ENCODE measurements at places on chromosomes 13 and 19.

GRCh38 chr13:48593536-48593935 lies 60.2 kb upstream of the CYSLTR2 start:
- no peak for DNase-seq

GRCh38 chr13:20901668-20902437 lies 693 bp downstream of the XPO4 start:
- peak; percentile 67 for DNase-seq

DNA sequence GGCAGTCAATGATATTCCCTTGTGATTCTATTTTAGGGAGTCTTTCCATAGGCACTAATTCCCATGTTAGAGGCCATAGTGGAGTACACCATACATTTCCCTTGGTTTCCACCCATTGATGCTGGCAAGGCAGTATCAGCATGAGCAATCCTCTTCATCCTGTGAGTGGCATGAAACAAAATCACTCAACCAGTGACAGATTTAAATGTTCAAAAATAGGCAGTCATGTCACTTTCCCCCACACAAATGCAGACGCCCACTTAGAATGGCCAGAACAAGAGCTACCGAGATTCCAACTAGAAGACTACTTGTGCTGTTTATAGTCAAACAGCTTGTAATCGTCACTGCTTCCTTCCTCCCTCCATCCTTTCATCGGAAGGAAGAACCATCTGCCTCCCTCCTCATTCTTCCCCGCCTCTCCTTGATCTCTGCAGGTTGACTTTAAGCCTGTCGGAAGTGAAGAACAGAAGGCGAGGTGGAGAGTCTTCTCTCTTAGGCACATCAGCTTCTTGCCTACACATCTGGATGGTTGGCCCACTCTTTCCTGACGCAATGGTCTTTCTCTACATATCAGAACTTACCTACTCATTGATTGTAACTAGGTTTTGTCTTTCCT lies 22.6 kb downstream of the RASL11A start:
- no peak for DNase-seq

DNA sequence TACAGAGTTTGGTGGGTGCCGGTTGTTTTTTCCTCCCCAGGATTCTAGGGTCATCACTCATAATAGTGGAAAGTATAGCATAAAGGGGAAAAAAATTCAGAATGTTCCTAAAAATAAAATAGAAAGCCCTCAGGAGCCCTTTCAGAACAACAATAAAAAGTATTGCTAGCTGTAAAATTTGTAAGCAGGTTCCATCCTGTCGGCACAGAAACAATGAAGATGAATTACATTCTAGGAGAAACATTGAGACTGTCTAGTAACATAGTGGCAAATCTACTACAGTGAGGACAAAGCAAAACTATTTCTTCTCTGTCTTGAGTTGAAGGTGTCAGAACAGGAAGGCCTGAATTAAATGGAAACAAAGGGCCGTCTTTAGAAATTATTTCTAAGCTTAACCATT lies 870.7 kb downstream of the PCDH9 start:
- DNase-seq: no peak

- no peak for DNase-seq
These were observed 76.7 kb upstream of the GPR183 start for GRCh38 chr13:99383946-99384345.

DNA sequence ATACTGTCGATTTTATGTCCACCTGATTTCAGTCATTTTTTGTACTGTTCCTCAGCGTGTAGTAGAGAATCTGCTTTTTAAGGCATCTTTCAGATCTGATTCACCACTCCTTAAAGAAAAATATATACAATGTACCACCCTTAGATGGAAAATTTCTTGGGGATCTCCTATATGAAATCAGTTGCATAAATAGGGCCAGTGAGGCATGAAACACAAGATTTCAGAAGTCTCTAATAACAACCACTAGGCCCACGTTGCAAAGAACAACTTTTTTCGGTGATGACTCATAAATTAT lies 1.4 kb downstream of the USP12 start:
- DNase-seq: no peak

- DNase-seq: no peak
These were observed 1081.9 kb downstream of the SLITRK1 start for GRCh38 chr13:82800391-82800790.

DNA sequence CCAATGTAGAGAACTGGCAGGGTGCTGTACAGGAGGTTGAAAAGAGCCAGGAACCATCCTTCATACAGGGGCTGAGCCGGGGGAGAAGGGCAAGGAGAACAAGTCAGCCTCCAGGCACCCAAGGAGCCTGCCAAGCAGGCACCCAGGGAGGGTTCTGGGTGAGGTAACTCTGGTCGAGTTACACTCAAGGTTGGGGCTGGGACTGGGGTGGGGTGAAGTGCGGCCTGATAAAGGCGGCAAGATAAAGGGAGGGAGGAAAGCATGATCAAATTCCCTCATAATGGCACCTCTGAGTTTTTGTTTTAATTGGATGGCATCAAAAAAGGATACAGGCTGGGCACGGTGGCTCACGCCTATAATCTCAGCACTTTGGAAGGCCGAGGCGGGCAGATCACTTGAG lies 25.0 kb downstream of the ATP8B3 start:
- no peak for DNase-seq

- no peak for DNase-seq
These were observed 108.7 kb upstream of the UBL3 start for GRCh38 chr13:29959086-29959485.

DNA sequence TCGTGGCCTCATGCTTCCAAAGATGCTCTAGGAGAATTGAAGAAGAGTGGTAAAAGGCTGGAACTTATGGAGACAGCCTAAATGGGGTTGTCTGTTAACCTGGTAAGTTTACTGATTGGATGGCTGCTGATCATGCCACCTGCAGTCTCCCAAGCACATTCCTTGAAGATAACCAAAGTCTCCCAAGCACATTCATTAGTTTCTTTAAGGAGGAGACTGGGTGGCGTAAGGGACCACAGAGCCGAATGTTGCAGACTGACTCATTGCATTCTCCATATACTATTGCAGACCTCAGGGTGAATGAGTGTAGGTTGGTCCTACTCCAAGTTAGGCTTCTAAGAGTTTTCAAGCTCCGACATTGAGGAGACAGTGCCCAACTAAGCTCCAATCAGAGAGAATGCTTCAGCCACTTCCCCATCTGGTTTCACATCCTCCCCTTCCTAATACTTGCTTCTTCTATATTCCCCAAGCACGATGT lies at the start of gene IGFL3:
IGFL3 (minus strand) TSS at position 51 of the 478 bp plus-strand sequence; CDS start at position 12, 39 bp downstream.
- no peak for DNase-seq

DNA sequence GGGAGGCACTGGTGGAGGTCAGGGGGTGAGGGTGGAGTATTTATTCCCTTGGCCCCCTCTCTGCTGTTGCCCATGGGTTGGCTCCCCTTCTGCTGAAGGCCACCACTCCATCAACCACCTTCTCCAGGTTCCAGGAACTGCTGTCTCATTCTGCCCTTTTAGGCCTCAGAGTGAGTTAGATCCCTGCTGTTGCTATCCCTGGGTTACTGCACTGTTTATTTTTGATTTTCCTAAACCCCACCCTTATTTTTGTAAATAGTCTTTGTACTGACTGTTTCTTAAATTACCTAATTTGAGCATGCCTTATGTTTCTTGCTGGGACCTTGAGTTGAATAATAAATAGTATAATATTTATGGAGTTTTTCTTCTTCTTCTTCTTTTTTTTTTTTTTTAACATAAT lies 132.8 kb downstream of the RGCC start:
- no peak for DNase-seq

GRCh38 chr13:43134868-43135267 lies 111.5 kb downstream of the DNAJC15 start:
- DNase-seq: no peak

DNA sequence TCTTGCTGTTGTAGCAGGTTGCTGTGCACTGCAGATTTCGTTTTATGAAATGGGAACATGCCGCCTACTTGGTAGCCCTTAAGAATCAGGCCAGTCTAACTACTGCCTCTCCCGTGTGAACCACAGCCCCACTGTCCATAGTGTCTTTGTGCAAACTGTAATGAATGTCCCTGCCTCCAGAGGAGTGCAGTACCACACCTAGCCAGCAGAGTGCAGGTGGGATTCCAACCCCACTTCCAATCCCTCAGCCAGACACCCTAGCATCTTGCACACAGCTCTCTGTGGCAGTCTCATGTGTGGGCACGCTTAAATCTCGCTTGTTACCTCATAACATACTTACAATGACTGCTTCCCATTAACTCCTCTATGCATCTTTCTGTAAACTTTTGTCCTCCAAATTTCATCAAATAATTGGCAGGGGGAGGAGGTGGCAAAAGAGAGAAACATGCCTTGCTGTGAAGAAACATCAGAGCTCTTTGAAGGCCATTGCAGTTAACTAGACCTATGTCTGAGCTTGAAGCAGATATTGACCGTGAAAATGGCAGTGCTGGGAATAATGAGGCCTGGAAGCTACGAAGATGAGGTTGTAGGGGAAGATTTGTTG lies 47.2 kb downstream of the ZAR1L start:
- no peak for DNase-seq

- DNase-seq: no peak
These were observed 14.1 kb upstream of the PCDH8 start for GRCh38 chr13:52862358-52863206.
